HFFc6 (cell line): ENCODE measurements at places on chromosomes 11 and 22. TPM values are rescaled to one million over a fixed set of nuclear protein-coding genes. Genes with fewer than 3 reads are reported as not detected.

The TH gene
- total RNA-seq: not detected in 3 replicates

The KRTAP5-4 gene
- not detected in 3 replicates for total RNA-seq

The CYTH4 gene
- total RNA-seq: 0.27 TPM in 1 of 3 replicates, not detected in the others

The UBASH3B gene
- total RNA-seq: 51.8 to 60.4 TPM (median 52.0 TPM) in 3 replicates

The NELL1 gene
- not detected in 3 replicates for total RNA-seq

The ZBTB16 gene
- not detected in 2 replicates for total RNA-seq

The SBF2 gene
- total RNA-seq: 28.6 to 36.0 TPM (median 31.3 TPM) in 3 replicates

The OR51B4 gene
- total RNA-seq: not detected in 3 replicates

The SLC29A2 gene
- 0.07 to 0.11 TPM in 2 of 3 replicates, not detected in the other for total RNA-seq

The KRTAP5-8 gene
- not detected in 3 replicates for total RNA-seq

The POTEH gene
- total RNA-seq: not detected in 3 replicates

DNA sequence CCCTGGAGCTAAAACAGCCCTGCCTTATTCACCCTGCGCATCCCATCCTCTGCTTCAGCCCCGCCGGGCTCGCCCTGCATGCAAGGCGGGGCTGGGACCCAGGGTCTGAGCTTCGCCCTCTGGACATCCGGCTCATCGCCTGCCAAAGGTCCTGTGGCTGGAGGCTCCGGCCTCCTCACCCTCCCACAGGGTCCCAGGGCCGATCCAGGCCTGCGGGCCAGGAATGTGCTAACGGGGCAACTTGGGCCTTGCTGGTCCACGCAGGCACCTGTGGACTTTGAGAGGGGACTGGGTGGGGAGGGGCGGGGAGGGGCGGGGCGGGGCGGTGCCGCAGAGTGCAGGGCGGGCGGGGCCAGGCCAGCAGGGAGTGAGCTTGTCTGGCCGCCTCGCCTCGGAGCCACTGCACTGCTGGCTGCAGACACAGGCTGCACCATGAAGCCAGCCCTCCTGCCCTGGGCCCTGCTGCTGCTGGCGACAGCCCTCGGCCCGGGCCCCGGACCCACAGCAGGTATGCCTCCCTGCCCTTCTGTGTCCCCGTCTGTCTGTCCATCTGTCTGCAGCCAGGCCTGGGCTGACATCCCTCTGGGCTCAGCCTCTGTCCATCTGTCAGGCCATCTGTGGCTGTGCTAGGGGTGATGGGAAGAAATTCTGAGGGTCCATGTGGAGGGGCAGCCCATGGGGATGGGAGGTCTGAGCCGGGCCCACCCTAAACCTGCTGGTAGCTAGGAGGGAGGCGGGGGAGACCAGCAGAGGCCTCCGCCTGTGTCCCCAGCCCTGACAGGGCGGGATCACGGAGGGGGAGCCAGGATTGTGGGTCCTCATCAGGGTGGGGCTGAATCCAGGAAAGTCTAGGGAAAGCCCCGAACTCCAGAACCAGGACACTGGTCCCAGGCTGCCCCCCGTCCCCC is at the start of gene SUSD2:
SUSD2 (plus strand) TSS at position 400 of the 908 bp plus-strand sequence; CDS start at position 433, 33 bp downstream.
- DNase-seq: no peak

DNA sequence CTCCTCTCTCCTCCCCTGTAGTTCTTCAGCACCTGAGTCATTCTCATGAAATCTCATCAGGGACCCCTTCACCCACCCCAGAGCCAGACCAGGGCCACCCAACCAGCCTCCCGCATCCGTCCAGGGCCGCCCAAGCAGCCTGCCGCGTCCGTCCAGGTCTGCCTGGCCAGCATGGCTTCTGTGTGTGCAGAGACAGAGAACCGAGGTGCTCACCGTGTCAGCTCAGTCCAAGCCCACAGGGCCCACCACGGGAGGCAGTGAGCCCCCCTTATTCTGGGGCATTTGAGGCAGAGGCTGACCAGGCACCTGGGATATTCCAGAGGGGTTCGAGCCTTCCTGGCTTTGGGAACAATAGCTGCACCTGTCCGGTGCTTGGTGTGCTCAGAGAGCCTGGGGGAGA is 1117.3 kb downstream of the BRD1 start:
- DNase-seq: no peak

- no peak for DNase-seq
These were observed 13.5 kb downstream of the SLC43A1 start for GRCh38 chr11:57501953-57502352.

- DNase-seq: peak; percentile 44
These were observed 16.2 kb upstream of the SHANK3 start for GRCh38 chr22:50656122-50657070.

DNA sequence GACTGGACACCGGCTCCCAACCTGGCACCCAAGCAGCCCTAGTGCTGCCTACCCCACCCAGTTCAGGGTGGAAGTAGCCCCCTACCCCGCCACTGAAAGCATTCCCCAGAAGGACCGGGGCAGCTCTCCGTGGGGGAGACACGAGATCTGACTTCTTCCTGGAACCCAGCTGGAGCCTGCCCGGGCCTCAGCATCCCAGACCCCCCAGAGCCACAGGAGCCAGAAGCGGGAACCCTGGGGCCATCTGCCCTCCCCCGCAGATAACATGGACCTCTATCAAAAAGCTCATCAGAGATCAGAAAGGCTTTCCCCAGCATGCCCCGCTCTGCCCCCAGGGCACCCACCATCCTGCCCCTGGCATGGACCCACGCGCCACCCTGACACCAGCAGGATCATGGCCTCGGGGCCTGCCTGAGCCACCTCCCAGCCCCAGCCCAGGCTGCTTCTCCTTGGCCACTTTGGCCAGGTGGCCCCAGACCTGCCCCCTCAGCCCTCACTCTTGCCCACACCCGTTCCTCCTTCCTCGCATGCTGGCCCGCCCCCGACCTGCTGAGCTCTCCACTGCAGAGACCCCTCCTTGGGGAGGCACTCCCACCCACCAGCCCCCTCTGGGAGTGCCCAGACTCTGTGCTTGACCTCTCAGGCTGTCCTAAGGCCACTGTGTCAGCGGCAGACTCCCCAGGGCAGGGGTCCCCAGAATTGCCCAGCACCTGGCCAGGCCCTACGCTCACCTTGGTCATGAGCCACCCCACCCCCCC is 17.1 kb downstream of the WNT7B start:
- no peak for DNase-seq

DNA sequence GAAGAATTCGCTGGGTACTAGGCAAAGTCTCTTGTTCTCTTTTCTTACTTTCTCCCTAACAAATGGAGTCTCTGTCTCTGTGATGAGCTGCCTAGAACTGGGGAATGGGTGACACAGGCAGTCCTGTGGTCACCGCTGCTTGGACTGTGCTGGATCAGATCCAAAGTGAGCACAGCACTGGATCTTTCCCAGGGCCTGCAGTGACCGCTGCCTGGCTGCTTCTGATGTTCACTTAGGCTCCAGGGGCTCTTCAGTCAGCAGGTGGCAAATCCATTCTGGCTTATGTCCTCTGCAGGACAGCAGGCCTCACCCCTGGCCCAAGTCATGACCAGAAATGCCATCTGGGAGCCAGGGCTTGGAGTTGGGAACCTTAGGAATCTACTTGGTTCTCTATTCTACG is 61.5 kb downstream of the EXT2 start:
- DNase-seq: no peak

DNA sequence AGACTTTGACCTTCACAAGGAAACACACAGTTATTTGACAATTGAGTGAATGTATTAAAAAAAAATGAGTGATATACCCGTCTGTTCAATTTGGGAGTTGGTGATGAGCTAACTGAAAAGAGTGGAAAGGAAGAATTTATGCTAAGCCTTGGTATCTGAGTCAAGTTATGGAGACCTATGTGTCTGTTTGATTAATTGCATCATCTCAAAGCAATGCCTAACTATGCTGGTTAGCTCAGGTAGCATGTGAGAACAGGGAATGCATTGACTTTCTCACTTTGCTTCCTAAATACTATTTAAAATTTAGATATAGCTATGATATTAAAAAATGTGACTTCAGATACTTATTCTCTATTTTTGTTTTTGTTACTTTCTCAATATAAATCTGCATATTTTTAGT is 110.5 kb downstream of the DDX10 start:
- no peak for DNase-seq

GRCh38 chr22:35914665-35915476 is 113.8 kb downstream of the RBFOX2 start:
- DNase-seq: peak; percentile 85

DNA sequence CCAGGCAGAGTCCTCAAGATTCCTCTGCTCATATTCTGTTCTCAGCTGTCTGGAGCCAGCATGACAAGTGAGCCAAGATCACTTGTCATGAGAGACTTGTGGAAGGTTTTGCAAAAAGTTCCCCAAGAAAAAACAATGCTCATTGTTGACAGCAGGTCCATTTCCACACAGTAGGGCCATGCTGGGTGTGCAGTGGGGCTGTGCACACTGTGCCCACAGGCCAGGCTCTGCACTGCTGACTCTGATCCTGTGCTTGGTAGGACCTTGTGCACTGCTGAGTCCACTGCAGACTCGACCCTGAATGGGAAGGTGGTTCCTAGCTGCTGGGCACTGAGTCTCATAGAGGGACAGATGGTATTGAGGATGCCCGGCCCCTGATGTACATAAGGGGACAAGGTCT is 33.9 kb upstream of the IGLL5 start:
- DNase-seq: no peak

DNA sequence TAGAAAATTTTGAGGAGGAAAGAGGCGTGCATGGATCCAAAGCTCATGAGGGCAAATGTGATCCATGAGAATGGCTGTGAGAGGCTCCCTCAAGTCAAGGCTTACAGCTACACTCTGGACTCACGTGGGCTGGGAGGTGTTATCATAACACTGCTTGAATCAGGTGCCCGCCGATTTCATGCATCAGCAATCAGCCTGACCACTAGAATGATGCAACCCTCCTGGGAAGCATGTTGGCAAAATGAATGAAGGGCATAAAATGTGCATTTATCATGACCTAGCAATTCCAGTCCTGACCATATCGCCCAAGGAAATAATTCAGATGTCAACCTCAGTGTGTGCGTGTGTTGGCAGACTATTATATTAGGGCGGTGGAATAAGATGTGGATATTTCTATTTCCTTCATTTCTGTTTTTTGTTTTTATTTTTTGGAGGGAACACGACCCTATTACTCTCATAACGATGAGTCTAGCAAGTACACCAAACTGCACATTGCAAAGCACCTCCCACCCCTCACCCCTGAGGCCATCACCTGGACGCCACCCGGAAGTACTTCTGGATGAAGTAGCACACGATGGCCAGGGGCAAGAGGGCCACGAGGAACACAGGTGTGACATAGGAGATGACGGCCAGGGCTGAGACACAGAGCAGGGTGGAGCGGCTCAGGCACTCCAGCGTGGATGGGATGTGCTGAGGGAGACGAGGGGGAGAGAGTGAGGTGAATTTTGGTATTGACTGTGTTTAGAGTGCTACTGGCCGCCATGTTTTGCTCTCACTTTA is 15.7 kb upstream of the KCNJ11 start:
- no peak for DNase-seq

DNA sequence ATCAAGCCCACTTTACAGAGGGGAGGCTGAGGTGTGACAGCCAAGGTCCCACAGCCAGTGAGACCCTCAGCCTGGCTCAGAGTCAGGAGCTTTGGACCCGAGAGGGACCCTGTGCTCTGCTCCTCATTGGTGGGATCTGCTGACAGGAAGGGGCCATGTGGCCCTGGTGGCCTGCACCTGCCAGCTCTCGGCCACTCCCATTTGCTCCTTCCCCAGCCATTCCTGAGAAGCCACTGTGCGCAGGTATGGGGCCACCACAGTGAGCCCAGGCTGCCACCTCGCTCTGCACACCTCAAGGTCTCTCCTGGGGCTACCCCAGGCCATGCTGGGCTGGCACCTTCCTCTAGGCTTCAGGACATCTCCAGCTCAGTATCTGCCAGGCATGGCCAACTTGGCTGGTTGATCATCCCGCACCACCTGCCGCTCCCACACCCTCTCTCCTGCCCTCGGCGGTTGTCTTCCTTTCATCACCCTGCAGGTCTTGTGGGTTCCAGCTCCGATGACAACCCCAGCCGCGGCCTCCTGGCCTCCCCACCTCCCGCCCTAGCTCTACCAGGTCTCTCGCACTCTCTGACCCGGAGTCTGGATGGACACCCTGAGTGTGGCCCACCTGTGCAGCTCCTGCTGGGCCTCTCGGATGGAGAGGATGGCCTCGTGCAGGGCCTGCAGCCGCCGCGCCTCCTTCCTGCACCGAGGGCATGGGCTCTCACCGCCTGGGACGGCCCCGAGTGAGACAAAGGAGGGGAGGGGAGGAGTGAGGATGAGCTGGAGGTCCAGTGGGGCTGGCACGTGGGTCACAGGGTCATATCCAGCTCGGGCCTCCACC is 32.2 kb upstream of the CARS1 start:
- no peak for DNase-seq

GRCh38 chr11:72352859-72353551 is 81.3 kb downstream of the CLPB start:
- DNase-seq: peak; percentile 89

DNA sequence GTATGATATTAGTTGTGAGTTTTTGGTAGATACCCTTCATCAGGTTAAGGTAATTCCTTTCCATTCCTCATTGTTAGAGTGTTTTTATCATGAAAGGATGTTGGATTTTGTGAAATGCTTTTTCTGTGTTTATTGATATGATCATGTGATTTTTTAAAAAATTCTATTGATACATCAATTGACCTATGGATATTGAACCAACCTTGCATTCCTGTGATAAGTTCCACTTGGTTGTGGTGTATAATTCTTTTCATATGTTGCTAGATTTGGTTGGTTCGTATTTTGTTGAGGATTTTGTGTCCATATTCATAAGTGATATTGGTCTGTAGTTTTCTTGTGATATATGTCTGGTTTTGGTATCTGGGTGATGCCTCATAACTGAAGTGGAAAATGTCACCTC is 6.7 kb downstream of the ANKRD13D start:
- no peak for DNase-seq

DNA sequence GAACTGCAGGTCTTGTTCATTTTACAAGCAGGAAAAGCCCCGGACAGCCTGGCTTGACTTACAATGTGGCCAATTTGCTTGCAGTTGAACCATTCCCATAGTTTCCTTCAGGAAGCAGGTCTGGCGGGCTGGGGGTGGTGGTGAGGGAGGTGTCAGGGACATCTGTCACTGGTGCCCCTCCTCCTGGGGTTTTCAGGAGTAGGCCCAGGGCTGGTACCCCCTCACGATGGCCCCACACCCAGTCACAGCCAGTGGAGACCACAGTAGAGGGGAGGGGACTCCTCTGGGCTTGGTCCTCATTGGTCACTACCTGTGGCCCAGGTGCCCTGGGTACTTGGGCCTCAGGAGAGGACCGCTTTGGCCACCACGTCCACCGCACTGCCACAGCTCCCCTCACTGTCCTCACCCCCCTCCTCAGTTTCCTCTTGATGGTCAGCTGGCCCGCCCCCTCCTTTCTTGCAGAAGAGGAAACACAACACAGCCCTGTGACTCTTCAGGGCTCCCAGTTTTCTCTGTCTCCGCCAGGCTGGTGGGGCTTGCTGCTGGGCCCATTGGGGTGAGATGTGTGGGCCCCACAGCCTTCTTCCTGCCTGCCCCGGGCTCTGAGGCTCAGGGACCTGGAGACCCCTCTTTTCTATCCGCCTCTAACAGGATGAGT is 39.8 kb upstream of the SHISAL1 start:
- no peak for DNase-seq

DNA sequence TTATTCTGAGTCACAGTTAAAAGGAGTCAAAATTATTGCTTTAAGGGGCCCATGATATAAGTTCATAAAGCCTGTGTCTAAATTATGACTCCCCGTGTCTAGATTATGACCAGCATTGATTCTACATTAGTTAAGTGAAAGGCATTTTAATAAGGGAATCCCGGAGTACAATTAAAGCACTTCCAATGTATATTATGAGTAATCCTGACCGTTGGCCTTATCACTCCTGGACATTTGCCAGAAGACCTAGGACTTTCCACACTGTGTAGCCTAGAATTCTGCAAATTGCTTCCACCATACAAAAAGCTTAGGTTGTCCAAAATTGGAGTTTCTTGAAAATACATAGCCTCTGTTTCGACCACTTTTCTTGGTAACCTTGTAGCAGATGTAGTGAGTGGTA is 1292.6 kb downstream of the LRRC4C start:
- no peak for DNase-seq
